NCI-H2171 (cell line): ENCODE measurements at places on chromosomes 16 and 17.

DNA sequence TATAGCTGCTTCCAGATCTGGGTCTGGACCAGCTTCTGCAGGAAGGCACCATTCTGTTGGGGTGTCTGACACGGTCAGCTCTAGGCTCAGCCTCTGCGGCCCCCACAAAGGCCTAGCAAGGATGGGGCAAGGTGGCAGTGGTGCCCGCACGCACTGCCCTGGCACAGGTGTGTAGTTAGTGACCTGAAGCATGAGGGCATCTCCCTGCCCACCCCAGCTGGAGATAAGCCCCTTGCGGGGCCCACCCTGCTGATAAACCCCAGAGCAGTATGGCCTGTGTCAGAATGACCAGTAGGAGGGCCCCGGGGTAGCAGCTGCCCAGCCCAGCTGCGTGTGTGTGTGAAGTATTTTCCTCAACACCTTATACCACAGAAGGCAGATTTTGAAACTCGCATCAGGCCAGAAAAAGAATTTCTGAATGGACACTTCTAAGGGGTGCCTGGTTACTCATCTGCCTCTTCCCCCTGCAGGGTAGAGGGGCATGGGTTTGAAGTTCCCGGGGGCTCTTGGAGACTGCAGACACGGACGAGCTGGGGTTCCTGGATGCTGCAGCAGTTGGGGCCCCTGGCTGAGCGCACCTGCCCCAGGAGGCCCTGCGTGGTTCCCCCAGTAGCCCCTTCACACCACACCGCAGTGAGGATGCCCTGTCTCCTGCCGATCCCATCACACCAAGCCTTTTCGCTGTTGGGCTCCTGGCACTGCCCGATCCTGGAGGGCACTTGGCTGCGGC is 4.5 kb downstream of the ARHGDIA start:
- no peak for DNase-seq

DNA sequence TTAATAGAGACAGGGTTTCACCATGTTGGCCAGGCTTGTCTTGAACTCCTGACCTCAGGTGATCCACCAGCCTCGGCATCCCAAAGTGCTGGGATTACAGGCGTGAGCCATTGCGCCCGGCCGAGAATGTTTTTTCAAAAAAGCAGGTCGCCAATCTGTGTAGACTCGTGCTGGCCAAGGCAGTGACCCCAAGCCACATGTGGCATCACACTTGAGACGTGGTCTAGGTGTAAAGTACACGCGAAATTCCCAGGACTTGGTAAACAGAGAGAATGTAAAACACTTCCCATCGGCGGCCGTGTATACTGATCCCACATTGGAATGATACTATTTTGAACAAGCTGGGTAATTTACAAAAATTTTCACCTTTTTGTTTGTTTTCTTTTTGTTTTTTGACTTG is 41.1 kb downstream of the TBC1D16 start:
- no peak for DNase-seq

DNA sequence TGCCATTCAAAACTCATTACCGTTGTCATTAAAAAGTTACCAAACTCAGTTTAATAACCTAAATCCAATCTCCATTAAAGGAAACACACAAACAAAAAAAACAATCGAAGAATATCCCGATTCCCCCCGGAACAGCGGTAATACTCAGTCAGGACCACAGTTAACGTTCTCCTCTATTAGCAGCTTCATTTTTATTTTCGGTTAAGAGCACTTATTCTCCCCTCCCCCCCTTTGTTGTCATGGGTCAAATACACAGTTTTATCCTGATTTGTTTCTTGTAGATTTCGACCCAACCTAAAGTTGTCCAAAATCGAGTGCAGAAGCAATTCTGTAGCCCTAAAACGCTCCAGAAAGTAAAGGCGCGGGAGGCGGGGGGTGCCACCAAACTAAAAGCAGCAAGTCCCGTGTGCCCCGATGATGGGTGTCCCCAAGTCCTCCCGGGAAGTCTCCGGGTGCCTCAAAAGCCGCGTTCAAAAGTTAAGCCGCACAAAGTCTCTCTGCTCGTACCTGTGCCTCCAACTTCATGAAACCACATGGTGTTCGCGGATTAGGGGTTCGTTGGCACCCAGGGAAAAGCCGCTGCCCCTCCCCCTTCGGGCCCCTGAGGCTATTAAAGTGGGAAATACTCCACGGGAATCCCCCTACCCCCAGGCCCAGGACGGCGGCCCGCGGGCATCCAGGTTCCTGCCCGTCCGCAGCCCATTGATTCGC is 996 bp downstream of the SUMO2 start:
- no peak for DNase-seq

DNA sequence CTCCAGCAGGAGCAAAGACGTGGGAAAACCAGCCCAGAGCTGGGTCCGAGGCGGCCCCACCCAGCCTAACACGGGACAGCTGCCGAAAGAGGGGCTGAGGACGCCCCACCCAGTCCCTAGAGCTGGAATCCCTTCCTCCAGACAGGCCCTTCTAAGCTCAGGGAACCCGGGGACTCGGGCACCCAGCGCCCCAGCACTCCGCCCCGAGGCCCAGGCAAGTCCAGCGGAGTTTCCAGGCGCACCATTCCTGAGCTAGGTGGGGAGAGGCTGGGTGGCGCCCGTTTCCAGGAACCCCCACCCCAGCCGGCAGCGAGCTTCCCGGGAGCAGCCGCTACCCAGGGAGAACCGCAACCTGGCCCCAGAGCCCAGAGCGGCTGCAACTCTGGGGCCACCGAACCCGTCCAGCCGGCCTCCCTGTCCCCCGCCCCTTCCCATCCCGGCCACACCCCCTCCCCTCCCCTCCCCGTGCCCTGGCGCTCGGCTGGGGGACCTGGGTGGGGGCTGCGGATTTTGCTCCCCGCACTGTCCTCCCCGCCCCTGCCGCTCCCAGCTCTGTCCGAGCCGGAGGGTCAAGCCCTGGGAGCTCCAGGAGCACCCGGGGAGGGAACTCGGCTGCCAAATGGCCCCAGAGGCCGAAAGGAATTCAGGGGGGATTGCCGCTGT is 536 bp downstream of the TMC6 start:
- DNase-seq = no peak

GRCh38 chr17:37829592-37830123 is 84.8 kb upstream of the HNF1B start:
- no peak for DNase-seq

DNA sequence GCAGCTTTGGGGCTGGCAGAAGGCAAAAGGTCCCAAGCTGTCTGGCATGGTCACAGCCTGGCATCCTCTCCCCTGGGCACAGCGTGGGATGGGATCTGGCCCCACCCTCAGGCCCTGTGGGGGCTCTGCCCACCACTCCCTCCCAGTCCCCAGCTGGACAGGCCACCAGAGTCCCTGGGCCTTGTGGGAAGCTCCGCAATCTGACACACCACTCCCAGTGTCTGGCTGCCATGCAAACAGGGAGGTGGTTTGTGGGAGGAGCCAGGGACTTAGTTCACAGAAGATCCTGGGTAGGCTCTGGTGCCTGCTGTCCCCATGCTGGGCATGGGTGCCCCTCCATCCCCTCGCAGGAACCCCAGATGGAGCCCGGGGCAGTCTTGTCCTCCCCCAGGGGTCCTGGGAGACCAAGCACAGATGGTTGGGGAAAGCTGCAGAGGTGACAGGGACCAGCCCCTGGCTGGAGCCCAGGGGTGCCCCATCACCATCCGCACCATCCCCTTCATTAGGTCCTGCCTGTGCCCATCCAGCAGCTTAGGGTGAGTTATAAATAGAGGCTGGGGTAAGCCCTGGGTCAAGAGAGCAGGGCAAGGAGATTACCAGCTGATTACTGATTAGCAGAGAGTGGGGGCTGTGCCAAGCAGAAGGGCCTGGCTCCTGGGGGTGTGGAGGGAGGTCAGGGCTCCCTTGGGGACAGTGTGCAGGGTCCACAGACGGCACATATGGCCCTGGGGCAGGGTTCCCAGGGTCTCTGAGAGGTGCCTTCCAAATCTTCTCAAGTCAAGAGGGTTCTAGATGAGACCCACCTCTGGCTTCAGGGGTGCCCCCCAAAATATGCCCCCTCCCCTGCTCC is 6.2 kb downstream of the FSCN2 start:
- DNase-seq = no peak
